ENCODE measurements at places on chromosomes 4 and X.

GRCh38 chrX:29090811-29091210 lies 503.6 kb downstream of the IL1RAPL1 start:
- DNase-seq = no peak

DNA sequence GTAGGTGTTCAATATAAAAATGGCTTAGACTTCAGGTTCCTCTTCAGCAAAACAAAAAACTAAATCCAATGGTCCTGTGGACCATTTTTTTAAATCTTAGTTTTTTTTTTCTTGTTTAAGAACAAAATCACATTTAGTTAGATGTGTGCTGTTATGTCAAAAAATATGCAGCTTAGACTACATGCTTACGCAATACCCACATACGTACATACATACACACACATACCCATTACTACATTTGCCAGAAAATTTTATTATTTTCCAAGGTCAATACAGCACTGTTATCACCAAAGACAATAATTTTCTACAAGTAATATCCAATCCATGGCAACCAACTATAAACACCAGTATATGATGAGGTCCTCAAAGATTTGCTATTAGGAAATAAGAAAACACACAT lies 144.1 kb downstream of the PDGFC start:
- no peak for DNase-seq

DNA sequence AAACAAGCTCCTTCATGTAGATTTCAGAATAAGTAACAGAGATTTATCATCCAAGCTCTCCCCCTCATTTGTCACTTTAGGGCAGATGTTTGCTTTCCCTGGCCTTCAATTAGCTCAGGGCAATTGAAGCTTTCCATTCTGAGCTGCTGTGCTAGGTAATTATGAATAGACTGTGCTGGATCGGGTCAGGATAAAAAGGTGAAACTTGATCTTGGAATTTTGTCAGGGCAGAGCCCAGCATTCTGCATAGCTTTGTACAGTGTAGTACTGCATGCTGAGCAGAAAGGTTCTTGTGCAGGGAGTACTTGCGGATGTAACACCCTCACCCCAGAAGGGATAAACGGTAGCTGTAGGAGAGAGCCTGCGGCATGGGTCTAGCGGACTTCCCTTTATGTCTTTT lies 64.0 kb upstream of the CLDN34 start:
- peak; percentile 46 for DNase-seq

DNA sequence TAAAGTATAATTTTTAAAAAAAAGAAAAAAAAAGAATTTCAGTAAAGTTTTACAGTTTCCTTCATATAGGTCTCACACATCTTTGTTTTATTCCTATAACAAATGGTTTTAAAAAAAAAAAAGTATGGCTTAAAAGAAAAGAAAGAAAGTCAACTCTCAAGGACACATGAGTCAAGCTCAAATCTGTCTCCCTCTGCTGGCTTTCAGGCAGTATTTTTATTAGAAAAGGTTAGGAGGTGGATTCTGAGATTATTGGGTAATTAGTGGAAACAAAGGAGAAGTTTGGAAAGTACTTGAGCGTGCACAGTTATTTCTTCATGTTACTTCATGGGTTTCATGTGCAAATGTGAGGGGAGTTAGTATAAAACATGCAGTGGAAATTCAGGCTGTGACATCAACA lies 36.6 kb upstream of the BTC start:
- no peak for DNase-seq

DNA sequence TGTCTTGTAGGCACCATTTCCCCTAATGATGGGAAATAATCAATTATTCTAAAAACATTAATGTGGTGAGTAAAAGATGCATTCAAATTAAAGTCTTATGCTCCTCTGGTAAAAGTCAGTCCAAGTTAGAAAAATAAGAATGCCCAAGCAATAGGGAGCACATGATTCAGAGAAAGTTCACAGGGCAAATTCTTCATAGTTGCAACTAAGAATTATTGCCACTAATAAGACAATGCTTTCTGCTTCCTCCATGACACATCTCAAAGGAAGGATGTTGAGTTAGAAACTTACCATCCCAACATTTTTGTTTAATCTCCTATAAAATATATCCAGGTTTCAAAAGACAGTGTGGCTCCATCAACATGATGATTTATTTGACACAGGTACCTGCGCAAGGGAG lies 26.3 kb downstream of the PHOX2B start:
- DNase-seq = no peak

DNA sequence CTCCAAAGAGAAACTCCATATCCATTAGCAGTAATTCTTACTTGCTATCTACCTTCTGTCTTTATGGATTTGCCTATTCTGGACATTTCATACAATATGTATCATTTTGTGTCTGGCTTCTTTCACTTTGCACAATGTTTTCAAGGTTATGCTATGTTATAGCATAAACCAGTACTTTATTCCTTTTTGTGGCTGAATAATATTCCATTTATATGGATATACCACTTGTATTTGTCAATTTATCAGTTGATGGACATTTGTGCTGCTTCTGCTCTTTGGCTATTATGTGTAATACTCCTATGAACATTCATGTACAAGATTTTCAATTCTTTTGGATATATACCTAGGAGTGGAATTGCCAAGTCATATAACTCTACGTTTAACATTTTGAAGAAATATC lies 18.9 kb upstream of the HPSE start:
- DNase-seq = no peak

GRCh38 chrX:16559206-16559619 lies 90.7 kb upstream of the S100G start:
- DNase-seq = no peak

- no peak for DNase-seq
Observed at GRCh38 chr4:113153529-113154101, 104.2 kb downstream of the ANK2 start.

DNA sequence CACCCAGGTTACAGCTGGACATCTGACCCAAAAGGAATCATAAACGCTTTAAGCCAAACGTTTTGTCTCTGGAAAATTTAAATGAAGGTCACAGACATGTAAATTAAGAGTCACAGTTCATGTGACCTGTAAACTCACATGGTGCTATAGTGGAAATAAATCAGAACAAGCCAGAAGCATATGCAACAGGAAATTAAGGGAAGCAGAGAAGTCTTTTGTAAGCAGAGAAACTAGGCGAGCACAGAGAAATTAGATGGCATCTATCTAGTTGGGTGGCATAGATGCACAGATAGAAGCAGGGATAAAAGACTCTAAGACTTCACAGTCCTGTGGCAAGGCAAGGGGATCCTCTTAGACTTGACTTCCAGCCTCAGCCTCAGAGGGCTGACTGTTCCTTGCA lies 264.8 kb downstream of the GASK1B start:
- DNase-seq = no peak

DNA sequence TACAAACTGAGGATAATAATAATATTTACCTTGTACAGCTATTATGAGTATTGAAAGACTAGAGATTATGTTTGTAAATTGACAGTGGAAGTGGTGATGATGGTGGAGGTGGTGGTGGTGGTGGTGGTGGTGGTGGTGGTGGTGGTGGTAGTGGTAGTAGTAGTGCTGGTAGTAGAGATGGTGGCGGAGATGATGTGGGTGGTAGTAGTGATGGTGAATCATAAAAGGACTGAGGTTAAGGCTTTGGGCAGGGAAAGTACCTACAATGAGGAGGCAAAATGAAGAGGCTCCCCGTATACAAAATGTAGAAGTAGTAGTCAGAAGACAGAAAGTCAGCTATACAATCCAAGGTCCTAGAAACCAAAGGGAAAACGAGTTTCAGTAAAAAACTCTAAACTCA lies 214.1 kb downstream of the BCOR start:
- no peak for DNase-seq

DNA sequence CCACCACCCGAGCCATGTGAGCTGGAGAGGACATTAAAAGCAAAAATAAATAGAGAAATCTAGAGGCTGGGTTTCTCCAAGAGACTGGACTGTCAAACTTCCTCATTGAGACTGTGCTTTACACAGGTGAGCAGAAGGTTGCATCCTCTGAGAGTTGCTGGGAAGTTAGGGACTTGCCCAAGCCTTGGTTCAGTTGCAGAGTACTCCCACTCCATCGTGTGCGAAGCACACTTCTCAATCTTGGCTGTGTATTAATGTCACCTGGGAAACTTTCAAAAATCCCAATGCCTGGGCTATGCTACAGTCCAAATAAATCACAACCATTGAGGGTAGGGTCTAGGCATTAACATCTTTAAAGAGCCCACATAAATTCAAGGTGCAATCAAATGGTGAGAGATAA lies 89.2 kb downstream of the ZNF330 start:
- no peak for DNase-seq

GRCh38 chrX:38899650-38900049 lies 98.4 kb downstream of the MID1IP1 start:
- no peak for DNase-seq

DNA sequence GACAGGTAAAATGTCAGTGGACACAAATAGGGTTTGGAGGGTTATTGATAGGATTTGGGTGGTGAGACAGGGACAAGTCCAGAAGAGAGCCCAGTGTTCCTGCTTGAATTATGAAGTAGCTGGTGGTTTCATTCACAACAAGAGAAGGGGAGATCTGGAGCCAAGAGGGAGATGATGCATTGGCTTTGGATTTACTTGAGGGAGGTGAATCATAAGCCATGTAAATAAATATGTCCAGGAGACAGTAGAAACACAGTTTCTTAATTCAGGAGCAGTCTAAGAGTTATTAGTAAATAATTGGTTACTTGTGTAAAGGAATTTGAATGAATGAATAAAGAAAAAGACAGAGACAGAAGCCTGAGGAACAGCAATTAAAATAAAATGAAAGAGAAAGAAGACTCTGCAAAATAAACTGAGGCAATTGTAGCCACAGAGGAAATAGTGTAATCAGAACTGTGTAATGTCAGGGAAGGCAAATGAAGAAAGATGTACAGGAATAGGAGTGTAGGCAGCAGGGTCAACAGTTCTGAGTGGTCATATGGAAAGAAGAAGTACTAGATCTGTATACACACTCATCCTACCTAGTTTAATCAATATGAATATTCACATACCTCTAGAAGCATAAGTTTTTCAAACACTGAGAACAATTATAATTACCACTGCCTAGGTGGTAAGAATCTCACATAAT lies 50.2 kb upstream of the CXCL8 start:
- DNase-seq = no peak

DNA sequence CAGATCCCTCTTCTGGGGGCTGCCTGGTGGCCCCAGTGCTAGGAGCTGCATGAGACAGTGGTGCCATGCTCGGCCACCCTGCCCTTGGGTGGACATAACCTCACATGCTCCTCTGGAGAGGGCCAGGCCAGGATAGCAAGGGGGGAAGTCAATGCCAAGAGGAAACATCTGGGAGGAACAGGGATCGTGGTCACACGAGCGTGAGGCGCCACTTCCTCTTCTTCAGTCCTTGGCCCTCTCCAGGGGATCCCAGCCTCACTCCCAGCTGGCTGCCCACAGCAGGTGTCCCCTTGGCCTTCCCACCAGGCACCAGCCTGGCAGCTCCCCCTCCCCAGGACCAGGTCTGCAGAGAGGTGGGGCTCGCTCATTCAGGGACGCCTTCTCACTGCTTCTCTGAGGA lies 28.6 kb downstream of the TBC1D14 start:
- DNase-seq = no peak

DNA sequence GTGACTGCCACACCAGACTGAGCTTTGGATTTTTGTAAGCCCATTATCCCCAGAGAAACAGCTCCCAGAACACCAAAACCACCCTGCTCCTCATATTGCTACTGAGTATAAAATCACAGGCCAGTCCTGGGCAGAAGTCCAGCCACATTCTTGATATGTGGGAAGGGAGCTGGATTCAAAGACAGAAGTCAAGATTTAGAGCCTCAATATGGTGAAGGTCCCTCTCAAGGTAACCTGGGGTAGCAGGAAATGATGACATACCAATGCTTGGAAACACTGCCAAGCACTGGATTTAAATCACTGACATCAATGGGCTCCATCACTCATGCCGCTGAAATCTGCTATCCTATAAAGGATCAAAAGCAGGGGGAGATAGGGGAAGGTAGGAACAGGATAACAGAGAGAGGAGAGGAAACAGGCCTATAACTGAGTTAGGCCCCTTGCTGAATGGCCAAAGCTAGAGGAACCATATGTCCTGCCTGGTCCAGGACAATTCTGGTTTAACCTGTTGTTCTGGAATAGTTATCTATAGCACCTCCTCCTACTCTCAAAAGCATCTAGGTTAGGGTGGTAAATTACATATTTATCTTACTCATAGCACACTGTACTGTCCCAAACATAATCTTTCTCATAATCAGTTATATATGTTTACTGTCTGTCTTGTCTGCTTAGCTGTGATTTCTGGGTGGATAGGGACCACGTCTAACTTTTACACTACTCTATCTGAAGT lies 83.7 kb upstream of the NHS start:
- DNase-seq = no peak

DNA sequence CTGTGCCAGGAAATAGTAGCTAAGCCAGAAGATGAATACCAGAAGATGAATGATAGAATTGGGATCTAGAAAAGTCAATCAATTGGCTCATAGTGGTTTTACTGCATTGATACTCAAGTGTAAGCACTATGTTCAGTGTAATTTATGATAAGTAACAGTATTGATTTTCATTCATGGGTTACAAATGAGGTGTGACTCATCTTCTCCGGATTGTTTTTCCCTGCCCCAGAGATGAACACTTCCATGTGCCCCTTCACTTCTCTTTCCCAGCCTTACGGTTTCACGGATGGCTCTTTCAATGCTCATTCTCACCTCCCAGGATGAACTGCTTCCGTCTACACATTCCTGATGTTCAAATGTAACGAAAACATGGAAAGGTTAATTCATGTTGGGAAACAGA lies 9.8 kb upstream of the GUCY1B1 start:
- DNase-seq = no peak
